ENCODE measurements at places on chromosomes 11 and 22.

DNA sequence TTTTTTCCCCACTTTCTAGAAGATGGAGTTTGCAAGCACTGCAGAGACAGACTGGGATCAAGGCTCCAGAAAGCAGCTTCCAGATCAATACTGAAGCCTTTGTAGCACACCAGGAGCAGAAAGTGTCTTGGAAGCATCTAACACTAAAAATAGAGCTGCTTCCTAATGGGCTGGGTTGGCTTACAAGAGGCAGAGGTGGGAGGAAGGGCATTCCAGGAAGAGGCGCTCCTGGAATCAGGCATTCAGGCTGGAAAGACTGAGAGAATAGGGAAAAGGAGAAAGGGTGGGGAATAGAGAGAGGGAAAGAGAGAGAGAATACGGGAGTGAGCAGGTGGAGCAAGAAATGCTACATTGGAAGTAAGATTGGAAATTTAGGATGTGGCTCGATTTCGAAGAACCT lies 395.9 kb downstream of the OPCML start:
- no peak for DNase-seq

DNA sequence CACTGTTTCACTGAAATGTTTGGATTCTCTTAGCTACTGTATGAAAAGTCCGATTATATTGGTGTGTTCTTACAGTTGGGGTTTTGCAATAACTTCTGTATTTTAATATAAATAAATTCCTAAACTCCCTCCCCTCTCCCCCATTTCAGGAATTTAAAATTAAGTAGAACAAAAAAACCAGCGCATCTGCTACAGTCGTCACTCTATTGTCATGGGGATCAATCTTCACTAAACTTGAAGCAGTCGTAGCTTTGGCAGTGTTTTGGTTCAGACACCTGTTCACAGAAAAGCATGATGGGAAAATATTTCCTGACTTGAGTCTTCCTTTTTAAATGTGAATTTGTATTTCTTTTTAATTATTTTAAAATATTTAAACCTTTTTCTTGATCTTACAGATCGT lies 9.4 kb downstream of the PIWIL3 start:
- no peak for DNase-seq

- DNase-seq = no peak
Measured at GRCh38 chr11:35058669-35059434, 80.1 kb upstream of the CD44 start.

GRCh38 chr22:28773461-28773867 lies 969 bp downstream of the CCDC117 start:
- no peak for DNase-seq

- DNase-seq = no peak
Measured at GRCh38 chr11:86041975-86042378, 26.9 kb downstream of the PICALM start.

DNA sequence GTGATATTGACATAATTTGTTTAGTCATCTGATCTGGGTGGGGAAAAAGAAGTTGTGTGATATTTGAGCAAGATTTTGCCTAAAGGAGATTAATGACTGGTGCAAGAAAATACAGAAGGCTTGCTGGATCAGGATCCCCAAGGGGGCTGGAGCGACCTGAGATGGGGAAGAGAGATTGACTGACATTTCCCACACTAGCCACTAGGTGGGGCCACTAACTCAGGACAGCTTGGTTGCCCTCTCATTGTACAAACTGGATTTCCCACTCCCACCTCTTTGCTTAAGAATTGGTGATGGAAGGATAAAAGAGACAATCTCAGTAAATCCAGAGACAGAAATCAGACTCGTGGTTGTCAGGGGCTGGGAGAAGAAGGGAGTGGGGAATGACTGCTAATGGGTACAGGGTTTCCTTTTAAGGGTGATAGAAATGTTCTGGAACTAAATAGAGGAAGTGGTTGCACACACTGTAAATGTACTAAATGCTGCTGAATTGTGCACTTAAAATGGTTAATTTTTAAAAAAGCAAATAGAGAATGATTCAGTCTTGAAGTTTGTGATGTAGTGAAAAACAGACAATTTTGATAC lies 50.7 kb downstream of the CTTN start:
- DNase-seq = no peak

- no peak for DNase-seq
Measured at GRCh38 chr11:42974510-42975179, 337.2 kb upstream of the API5 start.

- DNase-seq = no peak
Measured at GRCh38 chr22:20587206-20587958, 80.0 kb downstream of the MED15 start.

GRCh38 chr11:76622493-76623094 lies 48.0 kb downstream of the LRRC32 start:
- no peak for DNase-seq

GRCh38 chr11:15976433-15977045 lies 379.8 kb downstream of the SOX6 start:
- DNase-seq = no peak

DNA sequence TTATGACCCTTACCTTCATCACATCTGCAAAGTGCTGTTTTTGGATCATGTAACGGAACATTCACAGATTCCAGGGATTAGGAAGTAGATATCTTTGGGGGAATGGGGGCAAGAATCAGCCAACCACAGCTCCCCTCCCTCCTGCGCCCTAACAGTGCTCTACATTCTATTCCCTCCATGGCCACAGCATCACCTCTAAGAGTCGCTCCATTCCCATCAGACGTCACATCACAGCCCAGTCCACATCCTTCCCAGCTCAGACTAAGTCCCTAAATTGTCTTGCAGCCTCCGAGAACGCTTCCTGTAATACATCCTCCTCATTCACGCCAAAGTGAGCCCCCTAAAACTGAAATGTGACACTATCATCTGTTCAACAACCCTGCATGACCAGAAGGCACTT lies 5.9 kb downstream of the SCGB1D1 start:
- no peak for DNase-seq

DNA sequence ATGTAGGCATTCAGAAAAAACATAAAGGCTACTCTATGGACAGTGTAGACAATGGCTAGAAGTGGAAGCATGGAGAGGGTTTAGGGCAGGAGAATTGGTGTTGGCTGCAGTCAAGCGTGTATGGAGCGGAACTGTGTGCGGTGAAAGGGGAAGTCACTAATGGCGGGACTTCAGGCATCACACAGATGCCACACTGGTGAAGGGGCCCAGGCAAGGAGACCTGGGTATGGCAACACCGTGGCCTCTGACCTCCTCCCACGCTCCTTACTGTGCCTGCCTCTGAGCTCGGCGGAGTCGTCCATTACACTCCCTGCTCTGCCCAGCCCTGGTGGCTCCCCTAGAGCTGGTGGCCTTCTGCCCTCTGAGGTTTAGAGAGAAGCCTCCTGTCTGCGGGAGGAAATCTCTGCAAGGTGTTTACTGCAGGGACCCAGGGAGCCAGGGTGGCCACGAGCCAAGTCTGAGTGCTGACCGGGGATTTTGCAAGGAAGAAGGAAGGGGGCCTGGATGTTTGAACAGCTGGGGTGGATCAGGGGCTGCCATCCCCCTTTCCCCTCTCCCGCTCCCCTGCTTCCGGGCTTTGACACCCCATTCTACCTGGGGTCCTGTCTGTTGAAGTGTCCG lies 75.1 kb upstream of the TSPAN18 start:
- no peak for DNase-seq

GRCh38 chr22:17912945-17913721 lies 111.2 kb downstream of the MICAL3 start:
- no peak for DNase-seq

- DNase-seq = no peak
Measured at GRCh38 chr22:42528591-42529307, 9.2 kb upstream of the RRP7A start.

- DNase-seq = no peak
Measured at GRCh38 chr11:61049859-61050258, 52.4 kb upstream of the CD5 start.

- no peak for DNase-seq
Measured at GRCh38 chr11:114354076-114354475, 46.2 kb downstream of the C11orf71 start.

GRCh38 chr22:19709063-19709769 lies 5.1 kb upstream of the SEPTIN5 start:
- no peak for DNase-seq

DNA sequence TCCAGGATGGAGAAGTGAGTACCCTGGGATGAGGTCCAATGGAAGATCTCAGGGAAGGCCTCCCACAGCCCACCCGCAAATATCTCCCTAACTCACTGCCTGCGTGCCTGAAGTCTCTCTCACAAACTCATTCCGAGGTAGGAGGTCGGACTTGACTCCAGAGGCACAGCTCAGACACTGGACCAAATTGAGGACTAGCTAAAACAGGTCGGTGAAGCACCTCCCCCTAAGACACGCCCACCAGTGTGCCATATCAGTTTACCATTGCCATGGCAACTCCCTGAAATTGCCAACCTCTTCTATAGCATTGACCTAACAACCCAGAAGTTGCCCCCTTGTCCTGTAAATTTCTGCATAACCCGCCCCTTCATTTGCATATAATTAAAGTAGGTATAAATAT lies 17.5 kb downstream of the RPL3 start:
- no peak for DNase-seq

- no peak for DNase-seq
Measured at GRCh38 chr22:34326901-34327300, 406.6 kb upstream of the LARGE1 start.

- DNase-seq = no peak
Measured at GRCh38 chr22:21683401-21683811, 17.6 kb downstream of the PPIL2 start.

- DNase-seq = no peak
Measured at GRCh38 chr11:12925520-12925919, 83.6 kb upstream of the RASSF10 start.

DNA sequence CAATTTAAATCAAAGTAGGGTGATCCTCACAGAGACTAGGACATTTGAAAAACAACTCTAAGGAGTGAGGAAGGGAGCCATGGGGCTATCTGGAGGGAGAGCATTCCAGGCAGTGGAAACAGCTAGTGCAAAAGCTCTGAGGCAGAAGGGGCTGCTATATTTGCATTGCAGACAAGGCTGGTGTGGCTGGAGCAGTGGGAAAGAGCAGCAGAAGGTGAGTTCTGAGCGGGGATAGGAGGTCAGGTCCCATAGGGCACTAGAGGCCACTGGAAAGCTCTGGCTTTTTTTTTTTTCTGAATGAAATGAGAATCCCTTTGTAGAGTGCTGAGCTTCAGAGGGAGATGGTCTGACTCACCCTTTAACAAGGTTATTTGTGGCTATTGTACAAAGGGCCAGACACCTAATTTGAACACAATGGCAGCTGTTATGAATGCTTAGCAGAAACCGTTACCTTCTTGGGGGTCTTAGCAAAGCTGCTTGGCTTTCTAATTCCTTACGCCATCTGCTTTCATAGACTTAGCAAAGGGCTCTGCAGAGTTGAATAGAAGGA lies 291.6 kb downstream of the BUD13 start:
- no peak for DNase-seq

DNA sequence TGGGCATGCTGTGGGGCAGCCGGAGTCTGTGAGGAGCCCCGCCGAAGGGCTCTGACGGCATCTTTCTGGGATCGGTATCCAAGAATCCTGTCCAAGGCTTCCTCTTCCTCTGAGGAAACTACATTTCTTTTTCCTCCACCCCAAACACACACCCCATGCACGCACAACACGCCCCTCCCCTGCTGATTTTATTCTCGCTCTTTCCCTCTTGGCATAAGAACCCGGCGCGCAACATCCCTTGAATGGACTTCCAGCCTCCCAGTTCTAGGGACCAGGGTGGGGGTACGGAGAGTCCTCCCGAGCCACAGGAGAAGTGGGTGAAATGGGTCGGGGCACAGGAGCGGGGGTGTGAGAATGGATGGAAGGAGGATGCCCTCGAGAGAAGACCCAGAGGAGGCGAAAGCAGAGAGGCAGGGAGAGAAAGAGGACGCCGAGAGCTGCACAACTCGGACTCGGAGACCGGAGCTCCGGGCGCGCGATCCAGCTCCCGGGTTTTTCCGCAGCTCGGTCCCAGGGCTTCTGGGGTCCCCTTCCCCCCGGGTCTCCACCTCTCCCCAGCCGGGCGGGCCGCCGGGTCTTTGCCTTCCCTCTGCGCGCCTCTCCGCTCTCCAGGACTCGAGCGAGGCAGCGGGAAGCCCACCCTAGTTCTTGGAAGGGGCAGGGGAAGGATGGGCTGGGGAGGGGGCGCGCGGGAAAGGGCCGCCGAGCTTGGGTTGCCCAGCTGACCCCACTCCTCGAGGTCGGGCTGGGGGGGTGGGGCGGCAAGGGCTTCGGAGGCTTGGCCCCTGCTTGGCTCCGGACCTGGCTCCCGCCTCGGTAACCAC lies 1.5 kb upstream of the LARGE1 start:
- DNase-seq = peak; percentile 14

- DNase-seq = no peak
Measured at GRCh38 chr11:94398101-94398500, 3.1 kb downstream of the GPR83 start.

DNA sequence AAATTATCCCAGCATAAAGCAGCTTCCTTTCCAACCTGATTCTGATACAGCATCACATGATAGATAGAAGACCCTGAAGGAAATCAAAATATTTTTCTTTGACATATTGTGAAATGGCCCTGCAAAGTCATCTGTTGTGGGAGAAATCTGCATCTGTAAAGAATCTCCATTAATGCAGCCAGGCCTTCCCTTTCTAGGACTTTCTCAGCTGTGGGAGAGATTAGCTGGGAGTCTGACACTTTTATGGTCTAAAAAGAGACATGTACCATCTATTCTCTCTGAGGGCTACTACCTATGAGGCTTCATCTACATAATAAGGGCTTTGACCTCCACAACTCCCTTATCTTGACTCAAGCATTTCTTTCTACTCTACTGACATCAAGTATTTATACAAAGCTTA lies 238.1 kb downstream of the SWAP70 start:
- DNase-seq = no peak

DNA sequence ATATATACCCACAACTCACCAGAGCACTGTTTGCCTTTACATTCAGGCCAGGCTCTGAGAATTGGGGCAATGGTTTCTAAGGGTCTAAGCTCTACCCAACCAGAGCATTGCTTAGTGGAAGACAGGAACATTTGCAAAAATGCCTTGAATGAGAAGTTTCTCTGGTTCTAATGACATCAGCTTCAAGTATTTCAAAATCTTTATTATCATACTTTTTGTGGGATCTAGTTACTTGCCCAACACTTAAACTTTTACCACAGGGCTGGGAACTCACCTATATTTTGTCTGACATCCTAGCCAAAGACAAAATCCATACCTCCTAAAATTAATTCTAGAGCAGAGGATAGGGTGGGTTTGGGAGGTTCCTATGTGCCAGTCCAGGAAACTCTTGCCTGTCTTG lies 51.5 kb downstream of the INSC start:
- DNase-seq = no peak

GRCh38 chr11:95922536-95923438 lies 1.1 kb downstream of the MTMR2 start:
- no peak for DNase-seq

GRCh38 chr11:112624431-112624830 lies 336.8 kb upstream of the NCAM1 start:
- DNase-seq = no peak

- no peak for DNase-seq
Measured at GRCh38 chr22:27454807-27455450, 346.6 kb downstream of the MN1 start.
